ENCODE measurements at places on chromosomes 5 and 9. TPM values are rescaled to one million over a fixed set of nuclear protein-coding genes. Genes with fewer than 3 reads are reported as not detected.

Gene ZNF879
- 3.9 TPM for total RNA-seq

Gene SPATA31C1
- total RNA-seq: not detected

- H3K27me3 ChIP-seq: no peaks in the 10 kb centered on the region
- no peak overlapping the region for H3K4me3 ChIP-seq
- H3K27ac ChIP-seq: no peak overlapping the region
- no peaks in the 10 kb centered on the region for H3K36me3 ChIP-seq
- H3K4me1 ChIP-seq: peaks cover 5% of the 10 kb centered on the region
- no peak for DNase-seq
These were observed 186.0 kb downstream of the GOLPH3 start for GRCh38 chr5:31987985-31988710.

DNA sequence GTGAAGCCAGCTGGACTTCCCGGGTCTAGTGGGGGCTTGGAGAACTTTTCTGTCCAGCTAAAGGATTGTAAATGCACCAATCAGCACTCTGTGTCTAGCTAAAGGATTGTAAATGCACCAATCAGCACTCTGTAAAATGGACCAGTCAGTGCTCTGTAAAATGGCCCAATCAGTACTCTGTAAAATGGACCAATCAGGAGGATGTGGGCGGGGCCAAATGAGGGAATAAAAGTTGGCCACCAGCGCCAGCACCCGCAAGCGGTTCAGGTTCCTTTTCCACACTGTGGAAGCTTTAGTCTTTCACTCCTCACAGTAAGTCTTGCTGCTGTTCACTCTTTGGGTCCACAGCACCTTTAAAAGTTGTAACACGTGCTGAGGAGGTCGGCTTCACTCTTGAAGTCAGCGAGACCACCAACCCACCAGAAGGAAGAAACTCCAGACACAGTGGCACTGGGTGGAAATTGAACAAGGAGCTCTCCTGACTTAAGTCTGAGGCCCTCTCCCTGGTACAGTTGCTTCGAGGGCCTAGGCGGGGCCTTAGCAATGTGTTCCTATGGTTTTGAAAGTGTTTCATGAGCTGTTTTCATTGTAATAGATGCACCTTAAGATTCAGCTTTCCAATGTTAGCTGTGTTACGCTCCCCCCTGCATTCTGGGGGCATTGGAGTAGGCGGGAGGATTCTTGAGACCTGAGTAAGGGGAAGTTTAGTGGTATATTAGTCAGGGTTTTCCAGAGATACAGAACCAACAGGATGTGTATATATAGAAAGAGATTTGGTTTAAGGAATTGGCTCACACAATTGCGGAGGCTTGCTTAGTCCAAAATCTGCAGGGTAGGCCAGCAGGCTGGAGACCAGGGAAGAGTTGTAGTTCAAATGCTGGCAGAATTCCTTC lies 21.5 kb upstream of the MYO10 start:
- H3K4me3 ChIP-seq: no peak overlapping the region
- no peaks in the 10 kb centered on the region for H3K36me3 ChIP-seq
- peaks cover 3% of the 10 kb centered on the region for H3K4me1 ChIP-seq
- no peaks in the 10 kb centered on the region for H3K27me3 ChIP-seq

DNA sequence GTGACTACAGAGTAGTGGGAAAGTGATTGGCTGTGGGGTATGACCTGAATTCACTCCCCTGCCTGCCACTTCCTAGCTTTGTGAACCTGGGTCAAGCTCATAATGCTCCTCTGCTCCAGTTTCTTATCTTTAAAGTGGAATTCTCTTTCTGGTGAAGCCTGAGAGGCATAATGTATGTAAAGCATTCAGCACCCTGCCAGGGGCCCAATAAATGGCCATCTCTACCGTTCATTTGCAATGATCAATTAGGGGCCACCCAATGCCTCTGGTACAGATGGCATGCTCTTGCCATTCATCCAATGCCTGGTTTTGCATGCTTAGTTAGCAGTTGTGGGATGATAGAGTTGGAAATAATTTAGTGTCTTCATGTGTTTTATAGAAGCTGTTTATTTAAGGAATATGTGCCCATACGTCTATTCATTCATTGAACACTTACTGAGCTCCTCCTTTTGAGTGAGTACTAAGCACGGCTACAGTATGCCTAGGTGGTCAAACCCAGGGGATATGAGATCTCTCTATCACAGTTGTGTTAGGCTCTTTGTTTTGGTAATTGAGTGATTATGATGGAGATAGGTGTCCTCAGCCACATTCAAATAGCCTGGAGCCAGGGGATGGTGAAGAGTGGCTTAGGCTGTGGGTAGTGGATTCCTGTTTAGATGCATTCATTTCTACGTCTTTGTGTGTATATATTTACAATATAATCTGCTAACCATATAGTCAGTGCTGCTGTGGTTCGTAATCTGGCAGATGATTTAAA lies 15.3 kb downstream of the ZNF462 start:
- DNase-seq: no peak
- no peaks in the 10 kb centered on the region for H3K36me3 ChIP-seq
- H3K27ac ChIP-seq: no peak overlapping the region
- H3K4me3 ChIP-seq: peak overlapping the region; percentile 24
- peaks cover 33% of the 10 kb centered on the region for H3K4me1 ChIP-seq
